Kidney epithelial cell (primary cell): ENCODE measurements at places on chromosomes 5 and 9. TPM values are rescaled to one million over a fixed set of nuclear protein-coding genes. Genes with fewer than 3 reads are reported as not detected.

- no peak for DNase-seq
Observed at GRCh38 chr9:137251490-137252268, 593 bp downstream of the STPG3 start.

- no peak for DNase-seq
Observed at GRCh38 chr5:4216142-4216541, 620.5 kb downstream of the IRX1 start.

DNA sequence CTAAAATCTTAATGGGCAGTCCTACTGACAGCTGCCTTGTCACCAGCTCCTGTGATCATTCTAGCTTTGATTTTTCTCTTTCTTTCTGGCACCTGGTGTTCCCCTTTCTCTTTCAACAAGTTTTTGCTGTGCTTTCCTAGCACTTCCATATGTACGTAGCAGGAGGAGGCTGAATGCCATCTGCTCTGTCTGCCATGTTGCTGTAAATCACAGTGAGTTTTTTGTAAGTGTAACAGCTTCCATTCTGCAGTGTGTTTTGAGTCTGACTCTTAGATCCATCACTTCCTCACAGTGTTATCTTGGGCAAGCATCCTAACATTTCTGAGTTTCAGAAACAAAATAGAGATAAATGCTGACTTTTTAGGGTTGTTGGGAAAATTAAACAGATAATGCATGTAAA lies 247.9 kb downstream of the DOCK8 start:
- no peak for DNase-seq

DNA sequence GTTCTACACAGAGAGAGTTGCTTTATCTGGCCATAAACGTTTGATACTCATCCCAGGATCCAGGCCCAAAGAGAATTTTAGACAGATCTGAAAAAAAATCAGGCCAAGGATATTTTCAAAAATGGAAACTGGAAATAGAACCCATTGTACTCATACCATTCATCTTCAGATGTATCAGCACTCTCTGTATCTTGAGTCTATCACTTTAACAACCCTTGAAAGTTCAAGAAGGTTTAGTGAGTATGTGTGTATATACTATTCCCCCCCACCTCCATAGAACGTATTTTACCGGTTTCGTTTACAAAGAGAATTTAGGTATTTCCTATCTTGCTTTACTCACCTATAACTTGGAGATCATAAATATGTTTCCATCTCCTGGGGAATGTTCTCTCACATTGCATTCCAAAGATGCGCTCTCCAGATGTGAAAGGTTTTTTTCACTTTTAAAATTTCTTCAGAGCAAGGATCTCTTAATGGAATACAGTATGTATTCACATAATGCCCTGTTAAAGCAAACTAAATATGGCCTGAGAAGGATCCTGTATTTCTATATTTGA lies 105.5 kb upstream of the TUT7 start:
- no peak for DNase-seq

GRCh38 chr5:64462391-64462790 lies 43.4 kb upstream of the RGS7BP start:
- no peak for DNase-seq

DNA sequence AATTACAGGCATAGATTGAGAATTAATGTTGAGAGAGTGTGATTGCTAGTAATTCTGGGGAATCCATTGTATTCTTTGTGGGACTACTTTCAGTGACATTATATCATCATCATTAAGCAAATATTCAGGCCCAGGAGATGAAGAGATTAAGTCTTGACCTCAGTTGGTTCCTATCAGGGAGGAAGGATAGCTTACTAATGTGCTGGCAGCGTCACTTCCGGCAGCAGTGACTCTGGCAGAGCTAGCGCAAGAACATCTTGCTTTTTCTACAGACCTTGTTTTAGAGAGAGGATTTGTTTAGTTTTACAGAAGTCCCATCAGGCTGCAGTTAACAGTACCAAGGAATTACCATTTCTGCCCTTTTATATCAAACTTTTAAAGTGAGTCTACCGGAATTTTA lies 20.3 kb downstream of the OSTF1 start:
- DNase-seq = no peak

- DNase-seq = no peak
Observed at GRCh38 chr5:24363789-24364481, 280.8 kb downstream of the CDH10 start.

- DNase-seq = no peak
Observed at GRCh38 chr9:76799473-76799872, 35.2 kb downstream of the PCA3 start.

DNA sequence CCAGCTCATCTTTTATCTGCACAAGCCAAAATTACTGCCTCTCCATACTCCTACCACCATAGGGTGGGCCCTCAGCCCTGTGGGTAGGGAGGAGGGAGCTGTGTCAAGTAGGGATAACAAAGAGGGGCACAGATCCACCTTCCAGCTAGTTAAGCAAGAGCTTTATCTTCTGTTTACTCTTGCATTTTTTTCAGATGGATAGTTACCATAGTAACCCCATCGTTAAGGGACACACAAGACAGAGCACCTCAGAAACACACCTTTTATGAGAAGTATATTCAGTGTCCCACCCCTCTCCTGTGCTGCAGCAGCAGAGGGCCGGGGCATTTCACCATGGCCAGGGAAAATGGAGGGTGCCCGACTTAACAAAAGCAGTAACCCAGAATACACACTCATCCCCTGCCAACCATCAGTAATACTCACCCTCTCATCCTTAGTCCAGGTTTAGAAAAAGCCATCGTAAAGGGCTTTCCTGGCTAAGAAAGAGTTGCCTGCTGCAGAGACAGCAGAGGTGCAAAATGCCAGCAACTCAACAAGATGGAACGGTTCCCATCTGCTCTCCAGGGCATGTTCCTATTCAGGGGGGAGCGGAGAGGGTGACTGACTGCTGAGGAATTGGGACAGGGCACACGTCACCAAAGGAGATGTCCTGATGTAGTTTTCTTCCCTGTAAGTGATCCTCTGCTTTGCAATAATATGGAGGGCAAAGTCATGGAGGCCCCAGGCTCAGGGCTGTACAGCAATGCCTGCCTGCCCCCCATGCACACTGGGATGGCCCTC lies 25.1 kb downstream of the MACROH2A1 start:
- no peak for DNase-seq

DNA sequence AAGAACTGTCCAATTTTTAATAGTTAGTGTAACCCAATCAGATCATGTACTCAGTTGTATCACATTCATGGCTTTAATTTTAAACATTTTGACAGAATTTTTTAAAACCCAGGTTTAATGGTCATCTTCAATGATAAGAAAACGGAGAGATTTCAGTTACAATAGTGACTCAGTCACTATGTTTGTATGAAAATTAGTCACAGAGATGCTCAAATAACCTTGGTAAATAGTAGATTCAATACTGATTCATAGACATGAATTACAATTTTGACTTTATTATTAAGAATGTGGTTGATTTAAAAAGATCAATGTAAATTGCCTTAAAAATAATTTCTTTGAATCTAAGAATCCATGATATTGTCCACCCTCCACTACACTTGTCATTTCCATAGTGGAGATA lies 64.6 kb upstream of the TYRP1 start:
- DNase-seq = no peak

- DNase-seq = no peak
Observed at GRCh38 chr5:104170926-104171325, 608.3 kb upstream of the NUDT12 start.

DNA sequence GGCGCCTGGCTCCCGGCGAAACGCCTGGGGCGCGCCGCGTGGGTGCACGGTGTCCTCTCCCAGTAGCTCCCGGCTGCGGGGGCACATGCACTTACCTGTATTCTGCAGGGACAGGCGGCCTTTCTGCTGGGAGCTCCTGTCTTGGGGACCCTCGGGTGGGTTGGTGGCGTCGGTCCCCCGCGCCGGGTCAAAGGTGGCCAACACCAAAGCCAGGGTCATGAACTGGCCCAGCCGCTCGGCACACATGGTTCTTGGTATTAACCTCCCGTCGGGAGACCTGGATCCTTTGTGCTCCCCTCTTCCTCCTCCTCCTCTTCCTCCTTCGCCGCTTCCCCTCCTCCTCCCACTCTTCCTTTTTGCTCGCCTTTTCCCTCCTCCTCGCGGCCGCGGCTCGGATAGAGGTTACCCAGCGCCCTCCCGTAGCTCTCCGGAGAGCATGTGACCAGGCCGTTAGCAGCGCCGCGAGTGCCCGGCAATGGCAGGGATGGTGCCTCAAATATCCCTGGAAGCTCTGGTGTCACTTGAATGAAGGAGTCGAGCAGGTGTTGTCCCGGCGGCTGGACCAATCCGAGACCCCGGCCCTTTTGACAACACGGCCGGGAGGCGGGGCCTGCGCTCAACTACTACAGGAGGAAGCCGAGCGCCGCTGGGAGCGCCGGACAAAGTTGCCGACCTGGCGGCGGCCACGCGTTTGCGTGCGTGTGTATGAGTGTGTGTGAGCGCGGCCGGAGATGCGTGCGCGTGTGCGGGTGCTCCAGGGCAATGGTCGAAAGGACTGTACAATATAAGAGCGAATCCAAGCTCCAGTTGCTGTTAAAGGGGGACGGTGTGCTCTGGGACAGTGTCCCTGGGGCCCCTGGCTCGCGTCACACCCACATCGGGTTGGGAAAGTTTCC lies at the start of gene STC2:
Gene STC2 (minus strand): TSS at position 467 of the 896 bp plus-strand sequence. CDS start 221 bp downstream, at position 246.
- DNase-seq = peak; percentile 70

DNA sequence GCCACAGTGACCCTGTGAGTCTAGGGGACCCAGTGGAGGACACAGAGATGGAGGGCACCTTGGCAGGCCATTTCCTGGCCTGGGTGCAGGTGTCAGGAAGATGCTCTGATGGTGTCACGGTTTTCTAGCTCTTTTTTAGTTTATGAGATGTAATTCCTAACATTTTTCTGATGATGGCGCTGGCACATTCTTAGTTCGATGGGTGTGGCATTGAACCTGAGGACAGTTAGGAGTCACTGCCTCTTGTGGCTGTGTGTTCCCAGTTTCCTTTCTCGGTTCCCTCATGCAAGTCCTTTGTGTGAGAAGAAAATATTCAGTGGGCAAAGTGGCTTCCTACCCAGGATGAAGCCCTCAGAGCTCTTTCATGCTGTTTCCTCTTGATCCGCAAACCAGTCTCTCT lies 129.4 kb upstream of the ICE1 start:
- no peak for DNase-seq

GRCh38 chr5:179051784-179052183 lies 8.4 kb upstream of the ZNF354C start:
- no peak for DNase-seq

DNA sequence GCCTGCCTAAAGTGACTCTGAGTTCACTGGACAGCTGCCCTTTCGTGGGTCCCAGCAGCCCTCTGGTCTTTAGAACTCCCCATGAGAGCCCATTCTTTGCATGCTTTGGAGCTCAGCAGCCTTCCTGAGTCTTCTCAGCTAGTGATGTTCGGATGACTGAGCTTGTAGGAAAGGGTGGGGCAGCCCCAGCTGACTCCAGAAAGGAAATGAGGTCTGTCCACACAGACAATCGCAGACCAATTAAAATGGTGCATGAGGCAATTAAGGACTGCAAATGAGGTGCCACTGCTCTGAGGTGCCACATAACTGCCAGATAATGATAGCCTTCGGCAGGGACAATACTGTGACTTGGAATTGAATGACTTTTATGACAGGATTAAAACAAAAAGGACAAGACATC lies 25.4 kb upstream of the TOMM5 start:
- DNase-seq = no peak

- no peak for DNase-seq
Observed at GRCh38 chr9:130493476-130493875, 48.7 kb downstream of the ASS1 start.

DNA sequence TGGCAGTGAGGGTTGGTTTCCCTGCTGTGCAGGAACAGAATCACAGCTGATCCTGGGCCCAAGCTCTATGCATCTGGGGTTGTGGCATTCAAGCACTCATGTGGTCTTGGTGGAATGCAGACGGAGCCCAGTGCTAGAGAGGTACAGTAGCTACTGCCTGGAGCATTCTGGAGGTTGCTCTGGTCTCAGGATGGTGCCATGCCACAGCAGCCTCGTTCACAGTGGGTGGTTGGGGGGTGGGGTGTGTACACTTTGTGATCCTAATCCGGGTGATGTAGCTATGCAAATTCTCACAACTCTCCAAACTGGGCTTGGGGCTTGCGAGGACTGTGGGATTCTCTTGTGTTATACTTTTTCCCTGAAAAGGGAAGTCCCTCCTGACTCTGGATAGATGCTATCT lies 45.2 kb downstream of the FGD3 start:
- no peak for DNase-seq

- no peak for DNase-seq
Observed at GRCh38 chr5:32859211-32859641, 148.1 kb downstream of the NPR3 start.

GRCh38 chr9:135039916-135040645 lies 47.4 kb upstream of the OLFM1 start:
- no peak for DNase-seq

- DNase-seq = no peak
Observed at GRCh38 chr9:482739-483138, 268.1 kb downstream of the DOCK8 start.

- no peak for DNase-seq
Observed at GRCh38 chr5:59768152-59769040, 125.1 kb downstream of the PDE4D start.

- DNase-seq = no peak
Observed at GRCh38 chr5:105982526-105982925, 1688.2 kb downstream of the EFNA5 start.

Gene ZNF474
- total RNA-seq = 0.68 and 1.1 TPM in 2 replicates

Gene HCN1
- not detected in 2 replicates for total RNA-seq

Gene F2RL2
- total RNA-seq = 2.0 and 2.5 TPM in 2 replicates

Gene HAVCR1
- total RNA-seq = 0.29 and 1.4 TPM in 2 replicates

Gene NUTM2F
- total RNA-seq = not detected in 2 replicates

Gene ISL1
- total RNA-seq = 0.17 TPM in 1 of 2 replicates, not detected in the other

Gene TCF7
- 3.6 and 4.8 TPM in 2 replicates for total RNA-seq

Gene IGFBPL1
- total RNA-seq = 2.5 and 10.0 TPM in 2 replicates

Gene PCDH12
- total RNA-seq = not detected in 2 replicates

Gene C5orf52
- total RNA-seq = not detected in 2 replicates

Gene CATSPER3
- total RNA-seq = 0.13 TPM in 1 of 2 replicates, not detected in the other

Gene SLC34A3
- 0.25 TPM in 1 of 2 replicates, not detected in the other for total RNA-seq

Gene IFT74
- total RNA-seq = 10.4 and 17.5 TPM in 2 replicates

Gene EEIG1
- total RNA-seq = 16.5 and 29.4 TPM in 2 replicates

Gene PAEP
- total RNA-seq = 0.21 TPM in 1 of 2 replicates, not detected in the other

Gene TMEM171
- total RNA-seq = 2.9 and 3.0 TPM in 2 replicates
